ENCODE measurements at places on chromosomes 12 and 14.

GRCh38 chr12:131606218-131606901, 104.5 kb upstream of the SFSWAP start:
- DNase-seq = peak; percentile 48

DNA sequence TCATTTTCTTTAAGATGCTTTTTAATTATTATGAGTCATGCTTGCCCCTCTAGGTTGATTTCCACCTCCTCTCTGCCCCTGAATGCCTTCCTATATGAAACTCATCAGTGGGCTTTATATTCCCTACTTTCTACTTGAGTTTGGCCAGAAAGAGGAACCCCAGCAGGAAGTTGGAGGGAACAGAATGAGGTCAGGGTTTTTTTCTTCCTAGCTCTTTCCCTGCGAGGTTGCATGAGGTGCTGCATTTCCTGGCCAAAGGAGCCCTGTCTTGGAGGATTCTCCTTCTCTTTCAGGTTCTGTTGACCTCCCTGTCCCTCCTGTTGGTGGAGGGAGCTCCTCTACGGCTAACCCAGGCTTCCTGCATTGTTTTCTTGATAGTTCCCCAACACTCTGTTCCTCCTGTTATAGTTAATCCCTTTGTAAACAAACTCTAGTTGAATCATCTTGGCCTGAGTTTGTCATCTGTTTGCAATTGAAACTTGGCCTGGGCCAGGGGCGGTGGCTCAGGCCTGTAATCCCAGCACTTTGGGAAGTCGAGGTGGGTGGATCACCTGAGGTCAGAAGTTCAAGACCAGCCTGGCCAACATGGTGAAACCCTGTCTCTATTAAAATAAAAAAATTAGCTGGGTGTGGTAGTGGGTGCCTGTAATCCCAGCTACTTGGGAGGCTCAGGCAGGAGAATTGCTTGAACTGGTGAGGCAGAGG, 15.3 kb upstream of the SPIC start:
- DNase-seq = no peak

GRCh38 chr12:89470741-89471509, 53.7 kb downstream of the GALNT4 start:
- DNase-seq = peak; percentile 67

GRCh38 chr12:18361433-18361832, 100.1 kb downstream of the PIK3C2G start:
- DNase-seq = no peak

DNA sequence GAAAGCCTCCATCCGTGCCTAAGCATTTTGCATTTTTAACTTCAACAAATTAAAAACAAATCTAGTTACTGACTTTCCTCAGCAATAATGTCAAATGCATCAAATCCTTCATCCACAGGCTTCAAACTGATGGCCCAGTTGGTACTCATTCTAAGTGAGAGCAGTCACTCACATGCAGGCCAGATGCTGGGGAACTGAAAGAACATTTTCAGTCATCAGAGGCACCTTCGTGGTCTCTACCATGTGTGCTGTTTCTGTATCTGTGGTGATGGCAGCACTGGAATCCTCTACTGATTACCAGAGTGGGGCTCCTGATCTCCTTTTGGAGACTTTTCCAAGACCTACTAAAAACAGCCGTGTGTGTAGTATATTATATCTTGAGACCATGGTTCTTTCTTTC, 145.2 kb downstream of the PRIMA1 start:
- no peak for DNase-seq
